ENCODE measurements at places on chromosomes 7 and 10.

GRCh38 chr7:4245135-4245865 lies 436.8 kb upstream of the FOXK1 start:
- DNase-seq: no peak

DNA sequence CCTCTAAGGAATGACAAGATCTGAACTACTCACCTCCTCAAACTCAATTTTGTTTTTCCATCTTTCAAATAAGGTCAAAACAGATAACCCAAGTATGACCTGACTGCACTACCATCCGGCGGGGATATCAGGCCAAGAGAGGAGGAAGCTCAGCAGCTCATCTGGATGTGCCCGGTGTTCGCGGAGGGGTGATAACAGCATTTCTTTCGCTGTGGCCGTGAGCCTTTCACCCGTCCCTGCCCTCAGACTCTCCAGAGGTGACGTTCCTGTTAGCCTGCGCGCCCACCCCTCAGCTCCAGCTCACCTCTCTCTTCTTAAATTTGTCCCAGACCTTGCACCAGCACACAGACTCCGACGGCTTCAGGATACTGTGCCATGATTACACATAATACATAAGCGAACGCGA lies 526 bp downstream of the ZNF248 start:
- DNase-seq: peak; percentile 13

DNA sequence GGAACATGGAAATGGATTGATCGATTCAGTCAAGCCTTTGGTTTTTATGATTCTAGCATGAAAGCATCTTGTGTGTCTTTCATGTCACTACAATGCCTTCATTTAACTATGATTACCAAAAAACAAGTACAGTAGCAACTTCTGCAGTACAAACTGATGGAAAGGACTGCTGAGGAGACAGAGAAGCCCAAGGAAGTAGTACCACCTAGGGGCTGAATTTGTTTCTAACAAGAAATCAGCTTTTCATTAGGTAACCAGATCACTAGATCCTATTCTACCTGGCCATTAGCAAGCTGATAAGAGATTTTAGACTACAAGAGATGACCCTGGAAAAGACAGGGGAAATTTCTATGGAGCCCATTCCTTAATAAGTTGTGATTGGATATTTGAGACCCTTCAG lies 3.2 kb upstream of the IFIT1 start:
- DNase-seq: peak; percentile 56

DNA sequence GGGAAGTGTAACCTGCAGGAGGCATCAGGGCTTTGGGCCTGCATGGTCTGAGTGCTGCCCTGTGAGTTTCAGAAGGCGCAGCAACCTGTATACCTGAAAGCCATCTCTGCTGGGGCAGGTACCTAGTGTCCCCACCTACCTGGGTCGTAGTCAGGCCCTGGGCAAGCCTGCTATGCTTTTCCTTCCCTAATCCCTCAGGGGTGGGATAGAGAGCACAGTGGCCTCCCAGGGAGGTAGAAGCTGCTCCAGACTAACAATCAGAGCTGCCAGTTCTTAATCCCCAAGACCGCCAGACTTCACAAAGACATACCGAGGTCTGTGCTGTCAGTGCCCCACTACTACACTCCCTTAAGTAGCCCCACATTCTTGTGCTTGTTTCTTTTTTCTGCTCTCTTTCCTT lies 52.0 kb downstream of the PTEN start:
- no peak for DNase-seq

DNA sequence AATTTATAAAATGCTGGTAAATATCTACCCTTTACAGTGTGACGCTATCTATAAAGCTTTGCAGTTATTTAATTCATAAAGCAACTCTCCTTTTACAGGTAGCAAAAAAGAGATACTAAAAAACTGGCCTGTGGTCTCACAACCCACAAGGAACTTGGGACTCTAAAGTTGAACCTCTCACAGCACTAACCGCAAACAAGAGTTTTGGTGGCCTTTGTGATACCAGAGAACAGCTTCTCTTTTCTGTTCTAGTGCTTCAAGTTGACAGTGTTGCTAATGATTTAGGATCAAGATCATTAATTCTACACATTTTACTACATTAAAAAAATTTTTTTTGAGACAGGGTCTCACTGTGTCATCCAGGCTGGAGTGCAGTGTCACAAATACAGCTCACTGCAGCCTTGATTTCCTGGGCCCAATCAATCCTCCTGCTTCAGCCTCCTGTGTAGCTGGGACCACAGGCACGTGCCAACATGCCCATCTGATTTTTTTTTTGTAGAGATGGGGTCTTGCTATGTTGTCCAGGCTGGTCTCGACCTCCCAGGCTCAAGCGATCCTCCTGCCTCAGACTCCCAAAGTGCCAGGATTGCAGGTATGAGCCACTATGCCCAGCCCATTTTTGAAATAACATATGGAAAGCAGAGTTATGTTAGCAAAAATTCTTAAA lies 56.0 kb upstream of the ST8SIA6 start:
- DNase-seq: no peak

GRCh38 chr10:12628964-12629766 lies 279.8 kb downstream of the CAMK1D start:
- DNase-seq: no peak

GRCh38 chr7:154640917-154641316 lies 362.0 kb downstream of the PAXIP1 start:
- no peak for DNase-seq

- DNase-seq: no peak
These were observed 811.5 kb downstream of the LRMDA start for GRCh38 chr10:76242956-76243355.

GRCh38 chr7:35505066-35505465 lies 189.9 kb downstream of the HERPUD2 start:
- DNase-seq: no peak

DNA sequence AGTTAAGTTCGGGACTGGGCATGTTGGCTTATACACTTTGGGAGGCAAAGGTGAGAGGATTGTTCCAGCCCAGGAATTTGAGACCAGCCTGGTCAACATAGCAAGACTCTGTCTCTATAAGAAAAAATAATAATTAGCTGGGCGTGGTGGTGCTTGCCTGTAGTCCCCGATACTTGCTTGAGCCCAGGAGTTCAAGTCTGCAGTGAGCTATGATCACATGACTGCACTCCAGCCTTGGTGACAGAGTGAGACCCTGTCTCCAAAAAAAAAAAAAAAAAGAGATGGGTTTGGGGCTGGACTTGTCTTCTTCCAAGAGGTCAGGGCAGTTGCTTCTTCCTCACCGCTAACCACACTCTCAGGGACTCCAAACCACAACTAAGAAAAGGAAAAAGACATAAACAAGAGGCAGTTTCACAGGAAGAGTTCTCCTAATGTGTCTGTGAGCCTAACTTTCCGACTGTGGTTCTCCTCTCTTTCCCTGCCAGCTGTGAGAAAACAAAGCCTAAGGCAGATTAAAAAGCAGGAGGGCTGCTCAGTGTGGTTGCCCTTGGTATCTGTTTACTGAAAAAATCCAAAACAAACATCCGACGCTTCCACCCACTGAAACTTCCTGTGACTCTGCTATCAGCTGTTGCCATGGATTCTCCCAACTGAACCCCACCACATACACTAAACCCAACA lies 2.4 kb upstream of the SERPINE1 start:
- peak; percentile 80 for DNase-seq

DNA sequence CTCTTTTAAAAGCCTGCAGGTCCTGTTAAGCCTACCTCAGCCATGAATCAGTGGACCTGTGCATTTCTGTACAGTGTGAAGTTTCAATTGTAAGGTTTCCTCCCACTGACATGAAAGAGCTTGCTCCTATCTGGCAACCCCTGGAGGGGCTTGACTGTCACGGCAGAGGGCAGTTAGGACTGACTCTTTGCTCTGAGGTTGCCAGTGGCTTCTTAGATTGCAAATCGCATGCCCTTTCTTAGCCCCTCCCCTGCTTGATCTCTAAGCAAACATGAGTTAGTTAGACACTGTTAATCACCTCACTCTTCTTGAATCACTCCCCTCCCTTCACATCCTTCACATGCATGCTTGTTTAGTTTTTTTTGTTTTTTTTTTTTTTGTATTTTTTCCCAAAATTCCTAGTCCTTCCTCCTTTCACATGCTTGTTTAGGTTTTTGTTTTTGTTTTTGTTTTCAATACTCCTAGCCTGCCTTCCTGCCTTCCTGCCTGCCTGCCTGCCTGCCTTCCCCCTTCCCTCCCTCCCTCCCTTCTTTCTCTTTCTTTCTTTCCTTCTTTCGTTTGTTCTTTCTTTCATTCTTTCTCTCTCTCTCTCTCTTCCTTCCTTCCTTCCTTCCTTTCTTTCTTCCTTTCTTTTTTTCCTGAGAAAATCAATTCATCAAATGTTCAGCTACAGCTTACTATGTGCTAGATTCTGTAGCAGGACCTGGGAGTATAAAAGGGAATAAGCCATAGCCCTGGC lies 6.0 kb upstream of the HIPK2 start:
- no peak for DNase-seq

- no peak for DNase-seq
These were observed 3.5 kb upstream of the ADIRF start for GRCh38 chr10:86964847-86965190.

DNA sequence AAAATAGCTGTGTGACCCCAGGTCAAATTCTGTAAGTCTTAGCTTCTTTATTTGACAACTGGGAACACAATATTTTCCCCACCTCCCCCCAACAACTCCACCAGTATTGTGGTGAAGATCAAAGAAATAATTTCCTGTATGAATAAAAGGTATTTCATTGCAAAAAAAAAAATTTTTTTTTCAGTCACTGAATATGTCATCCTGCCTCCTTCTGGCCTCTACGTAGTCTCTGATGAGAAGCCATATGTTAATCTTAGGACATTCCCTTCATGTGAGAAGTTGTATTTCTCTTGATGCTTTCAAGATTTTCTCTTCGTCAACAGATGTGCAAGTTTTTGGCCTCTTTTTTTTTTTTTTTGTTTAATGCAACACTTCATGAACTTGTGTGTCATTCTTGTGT lies 33.0 kb downstream of the ZNF33A start:
- no peak for DNase-seq

GRCh38 chr10:125707541-125708468 lies 11.7 kb upstream of the EDRF1 start:
- DNase-seq: peak; percentile 22

- DNase-seq: peak; percentile 11
These were observed 282.5 kb downstream of the BMPER start for GRCh38 chr7:34187798-34188307.

- DNase-seq: peak; percentile 13
These were observed 99.8 kb downstream of the KMT2C start for GRCh38 chr7:152335900-152336571.

DNA sequence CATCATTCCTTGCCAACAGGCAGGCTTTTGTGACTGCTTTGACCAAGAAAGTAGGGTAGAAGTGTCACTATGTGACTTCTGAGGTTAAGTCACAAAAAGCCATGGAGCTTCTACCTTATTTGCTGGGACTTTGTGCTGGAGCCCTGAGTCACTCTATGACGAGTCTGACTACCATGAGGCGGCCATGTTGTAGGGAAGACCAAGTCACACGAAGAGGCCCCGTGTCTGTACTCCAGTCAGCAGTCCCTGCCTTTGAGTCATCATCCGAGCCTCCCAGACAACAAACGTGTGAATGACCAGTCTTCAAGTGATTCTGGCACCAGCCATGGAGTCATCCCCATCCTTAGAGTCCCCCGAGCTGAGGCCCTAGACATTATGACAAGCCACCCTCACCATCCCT lies 3.5 kb upstream of the MYL10 start:
- DNase-seq: peak; percentile 15

GRCh38 chr10:131810805-131811629 lies 89.8 kb upstream of the PPP2R2D start:
- DNase-seq: no peak

DNA sequence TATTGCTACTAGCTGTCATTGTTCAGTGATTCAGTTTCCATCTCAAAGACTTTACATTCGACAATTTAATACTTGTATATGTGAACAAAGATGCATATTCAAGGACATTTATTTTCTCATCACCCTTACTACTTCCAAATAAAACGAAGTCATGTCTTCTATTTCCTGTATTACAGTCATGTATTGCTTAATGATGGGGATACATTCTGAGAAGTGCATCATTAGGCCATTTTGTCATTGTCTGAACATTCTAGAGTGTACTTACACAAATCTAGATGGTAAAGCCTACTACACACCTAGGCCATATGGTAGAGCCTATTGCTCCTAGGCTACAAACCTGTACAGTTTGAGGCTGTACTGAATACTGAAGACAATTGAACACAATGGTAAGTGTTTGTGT lies 6.5 kb downstream of the C10orf95 start:
- no peak for DNase-seq

GRCh38 chr10:28408237-28408777 lies 105.4 kb upstream of the MPP7 start:
- no peak for DNase-seq

- DNase-seq: peak; percentile 82
These were observed 53.2 kb downstream of the LARP4B start for GRCh38 chr10:878333-878759.

DNA sequence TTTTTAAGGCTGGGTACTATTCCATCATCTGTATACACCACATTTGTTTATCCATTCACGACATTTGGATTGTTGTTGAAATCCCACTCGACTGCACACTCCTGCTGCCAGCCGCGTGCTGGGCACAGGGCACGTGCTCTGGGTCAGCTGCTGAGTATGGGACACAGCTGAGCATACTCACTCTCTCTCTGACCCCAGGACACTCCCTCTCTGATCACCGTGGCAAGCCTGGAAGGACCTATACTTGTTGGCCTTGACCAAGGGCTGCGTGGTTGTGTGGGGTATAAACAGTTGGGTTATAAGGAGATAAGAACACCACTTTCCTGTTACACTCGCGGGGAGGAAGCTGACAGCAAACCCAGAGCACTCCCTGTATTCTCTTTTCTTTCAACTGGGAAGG lies 153.0 kb upstream of the RHEB start:
- no peak for DNase-seq

DNA sequence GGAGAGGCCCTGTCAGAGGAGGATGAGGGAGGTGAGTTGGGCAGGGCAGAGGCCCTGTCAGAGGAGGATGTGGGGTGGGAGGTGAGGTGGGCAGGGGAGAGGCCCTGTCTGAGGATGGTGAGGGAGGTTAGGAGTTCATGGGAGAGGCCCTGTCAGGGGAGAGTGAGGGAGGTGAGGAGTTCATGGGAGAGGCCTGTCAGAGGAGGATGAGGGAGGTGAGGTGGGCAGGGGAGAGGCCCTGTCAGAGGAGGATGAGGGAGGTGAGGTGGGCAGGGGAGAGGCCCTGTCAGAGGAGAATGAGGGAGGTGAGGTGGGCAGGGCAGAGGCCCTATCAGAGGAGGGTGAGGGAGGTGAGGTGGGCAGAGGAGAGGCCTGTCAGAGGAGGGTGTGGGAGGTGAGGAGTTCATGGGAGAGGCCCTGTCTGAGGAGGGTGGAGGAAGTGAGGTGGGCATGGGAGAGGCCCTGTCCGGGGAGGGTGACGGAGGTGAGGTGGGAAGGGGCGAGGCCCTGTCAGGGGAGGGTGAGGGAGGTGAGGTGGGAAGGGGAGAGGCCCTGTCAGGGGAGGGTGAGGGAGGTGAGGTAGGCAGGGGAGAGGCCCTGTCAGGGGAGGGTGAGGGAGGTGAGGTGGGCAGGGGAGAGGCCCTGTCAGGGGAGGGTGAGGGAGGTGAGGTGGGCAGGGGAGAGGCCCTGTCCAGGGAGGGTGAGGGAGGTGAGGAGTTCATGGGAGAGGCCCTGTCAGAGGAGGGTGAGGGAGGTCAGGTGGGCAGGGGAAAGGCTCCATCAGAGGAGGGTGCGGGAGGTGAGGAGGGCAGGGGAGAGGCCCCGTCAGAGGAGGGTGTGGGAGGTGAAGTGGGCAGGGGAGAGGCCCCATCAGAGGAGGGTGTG lies 73.7 kb downstream of the INPP5A start:
- DNase-seq: no peak

Data from fibroblast of mammary gland (primary cell).